Osteocyte (in vitro differentiated cells): ENCODE measurements at places on chromosomes 3 and 15. TPM values are rescaled to one million over a fixed set of nuclear protein-coding genes. Genes with fewer than 3 reads are reported as not detected.

- no peak for DNase-seq
Measured at GRCh38 chr3:71309342-71309741, 274.2 kb downstream of the FOXP1 start.

DNA sequence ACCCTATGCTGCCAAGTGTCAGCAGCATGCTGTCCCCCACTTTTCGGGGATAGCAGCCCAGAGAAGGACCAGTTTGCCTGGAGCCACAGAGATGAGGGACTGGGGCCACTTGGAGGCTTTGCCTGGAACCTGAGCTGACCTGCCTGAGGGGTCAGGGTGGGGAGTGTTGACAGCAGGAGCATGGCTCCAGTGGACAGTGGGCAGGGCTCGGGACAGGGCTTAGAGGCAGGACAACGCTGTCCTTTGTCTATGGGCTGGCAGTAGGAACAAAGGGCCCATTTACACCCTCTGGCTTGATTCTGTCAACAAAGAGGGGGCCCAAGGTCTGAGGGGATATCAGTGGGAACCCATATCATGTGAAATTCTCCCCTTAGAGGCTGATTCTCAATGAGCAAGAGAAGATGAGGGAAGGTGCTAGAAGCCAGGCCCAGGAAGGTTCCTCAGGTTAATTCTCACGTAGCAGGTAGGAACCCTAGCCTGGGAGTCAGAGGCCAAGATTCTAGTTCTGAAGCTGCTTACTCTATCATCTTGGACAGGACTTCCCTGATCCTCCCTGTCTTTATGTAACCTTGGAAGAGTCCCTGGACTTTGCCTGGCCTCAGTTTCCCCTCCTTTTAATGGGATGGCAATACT, 29.7 kb upstream of the HHATL start:
- no peak for DNase-seq

DNA sequence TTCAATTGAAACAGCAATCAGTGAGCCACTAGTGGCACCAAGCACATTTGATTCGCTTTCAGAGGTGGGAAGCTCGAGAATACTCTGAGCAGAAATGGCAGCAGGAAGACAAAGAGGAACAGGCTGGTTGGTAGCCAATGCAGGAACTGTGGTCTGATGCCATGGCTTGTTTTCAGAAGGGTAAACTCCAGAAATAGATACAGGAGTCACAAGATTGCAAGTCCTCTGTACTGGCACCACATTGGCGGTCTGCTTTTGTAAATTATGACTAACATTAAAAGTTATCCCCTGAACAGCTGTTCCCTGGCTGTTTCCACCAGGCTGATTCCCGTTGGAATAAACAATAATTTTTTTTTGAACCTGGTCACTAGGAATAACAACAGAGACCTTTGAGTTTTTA, 35.5 kb downstream of the USF3 start:
- no peak for DNase-seq

DNA sequence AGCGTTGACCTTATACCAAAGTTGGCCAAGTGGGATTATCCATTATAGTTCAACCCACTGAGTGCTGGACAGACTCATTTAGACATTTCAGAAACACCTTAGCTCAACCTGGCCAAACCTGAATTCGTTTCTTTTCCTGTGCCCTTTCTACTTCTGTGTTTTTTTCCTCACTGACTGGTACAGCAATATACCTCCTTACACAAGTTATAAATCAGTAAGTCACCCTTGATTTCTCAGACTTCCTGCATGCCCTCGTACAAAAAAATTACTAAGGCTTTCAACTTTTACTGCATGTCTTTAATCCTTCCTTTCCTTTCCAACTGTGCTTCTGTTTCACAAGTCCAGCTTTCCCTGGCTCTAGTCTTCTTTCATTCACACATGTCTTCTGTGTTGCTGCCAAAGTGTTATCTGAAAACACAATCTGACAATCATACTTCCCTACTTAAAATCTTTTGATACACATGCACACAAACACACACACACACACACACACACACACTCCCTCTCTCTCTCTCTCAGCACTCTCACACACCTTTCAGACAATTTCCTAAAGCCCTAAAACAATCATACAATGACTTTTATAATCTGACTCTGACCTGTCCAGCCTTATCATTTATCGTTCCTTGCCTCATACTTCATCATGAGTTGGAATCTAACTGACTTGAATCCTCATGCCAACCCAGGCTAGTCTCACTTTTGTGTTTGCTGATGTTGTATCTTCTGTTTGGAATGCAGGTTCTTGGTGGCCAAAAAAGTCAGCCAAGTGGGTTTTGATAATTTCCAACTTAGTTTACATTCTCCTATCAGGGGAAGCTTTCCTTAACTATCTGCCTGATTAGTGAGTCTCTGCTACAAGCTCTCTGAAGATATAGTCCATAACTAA, 436.4 kb downstream of the NAALADL2 start:
- no peak for DNase-seq

DNA sequence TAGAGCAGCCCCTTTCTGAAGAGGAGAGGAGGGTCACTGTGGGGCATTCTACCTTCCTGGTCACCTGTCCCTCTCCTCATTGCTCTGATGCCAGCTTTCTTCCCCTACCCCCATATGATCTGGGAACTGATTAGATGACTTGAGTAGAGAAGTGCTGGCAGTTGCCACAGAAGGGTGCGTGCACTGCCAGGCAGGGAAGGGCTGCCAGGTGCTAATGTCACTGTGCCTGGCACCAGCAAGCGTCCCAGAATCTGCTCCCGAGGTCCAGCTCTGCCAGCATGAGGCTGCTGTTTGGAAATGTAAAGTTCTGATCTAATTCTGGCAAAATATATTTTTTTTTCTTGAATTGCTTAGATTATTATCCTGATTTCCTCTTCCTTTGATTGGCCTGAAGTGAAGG, 52.8 kb downstream of the PPM1L start:
- DNase-seq: no peak

- DNase-seq: no peak
Measured at GRCh38 chr3:102189541-102189940, 245.3 kb upstream of the ZPLD1 start.

Gene SMCO1
- not detected in 2 replicates for total RNA-seq

DNA sequence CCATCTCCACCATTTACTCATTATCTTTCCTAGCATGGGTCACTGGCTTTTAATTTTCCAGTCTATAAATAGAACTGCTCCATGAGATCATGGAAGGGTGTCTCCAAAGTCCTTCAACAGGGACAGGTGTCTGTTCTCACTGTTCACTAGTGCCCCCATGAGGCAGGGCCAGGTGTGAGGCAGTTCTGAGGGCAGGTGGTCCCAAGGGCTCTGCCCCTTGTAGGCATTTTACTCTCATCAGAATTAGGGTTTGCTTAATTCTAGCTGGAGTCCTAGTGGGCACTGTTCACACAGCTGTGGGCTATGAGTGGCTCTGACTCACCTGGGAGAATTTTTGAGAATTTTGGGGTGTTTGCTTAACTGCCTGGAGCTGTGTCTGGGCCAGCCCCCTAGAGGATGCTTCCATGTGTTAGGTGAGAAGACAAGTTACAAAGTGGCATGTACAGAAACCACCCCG, 248.0 kb upstream of the LYSMD4 start:
- no peak for DNase-seq

DNA sequence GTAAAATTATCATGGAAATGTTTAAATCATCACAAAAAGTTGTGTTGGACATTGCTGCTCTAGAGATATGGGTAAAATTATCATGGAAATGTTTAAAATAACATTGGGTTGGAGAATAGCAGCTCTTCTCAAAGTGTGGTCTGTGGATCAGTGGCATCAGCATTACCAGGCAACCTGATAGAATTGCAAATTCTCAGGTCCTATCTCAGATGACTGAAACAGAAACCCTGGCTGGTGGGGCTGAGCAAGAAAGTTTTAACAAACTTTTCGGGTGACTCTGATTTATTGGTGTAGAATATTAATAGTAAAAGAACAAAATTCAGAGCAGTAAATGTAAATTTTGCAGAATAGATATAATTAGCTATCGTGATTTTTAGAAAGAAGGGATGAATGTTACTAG, 28.9 kb downstream of the NXPE3 start:
- no peak for DNase-seq

- DNase-seq: no peak
Measured at GRCh38 chr3:94251566-94251965, 188.7 kb downstream of the NSUN3 start.

Gene RPL4
- total RNA-seq: 2,560 and 2,646 TPM in 2 replicates

Gene HRG
- not detected in 2 replicates for total RNA-seq

DNA sequence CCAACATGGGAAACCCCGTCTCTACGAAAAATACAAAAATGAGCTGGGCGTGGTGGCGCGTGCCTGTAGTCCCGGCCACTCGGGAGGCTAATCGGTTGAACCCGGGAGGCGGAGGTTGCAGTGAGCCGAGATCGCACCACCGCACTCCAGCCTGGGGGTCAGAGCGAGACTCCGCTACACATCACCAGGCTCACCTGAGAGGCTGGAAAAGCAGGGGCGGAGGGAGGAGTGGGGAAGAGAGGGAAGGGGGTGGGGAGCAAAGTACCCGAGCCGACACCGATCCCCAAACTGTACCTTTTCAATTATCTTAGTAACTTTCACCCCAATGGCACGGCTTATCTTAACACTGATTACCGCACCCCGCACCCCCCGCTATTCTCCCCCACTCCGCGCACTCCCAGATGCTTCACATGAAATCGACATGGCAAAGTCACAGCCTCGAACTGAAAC, 46.4 kb upstream of the SYNM start:
- DNase-seq: no peak

GRCh38 chr3:174440741-174441587, 418.2 kb upstream of the NAALADL2 start:
- peak; percentile 96 for DNase-seq

Gene GLDN
- not detected in 2 replicates for total RNA-seq

- no peak for DNase-seq
Measured at GRCh38 chr15:93418566-93418965, 329.6 kb upstream of the RGMA start.

DNA sequence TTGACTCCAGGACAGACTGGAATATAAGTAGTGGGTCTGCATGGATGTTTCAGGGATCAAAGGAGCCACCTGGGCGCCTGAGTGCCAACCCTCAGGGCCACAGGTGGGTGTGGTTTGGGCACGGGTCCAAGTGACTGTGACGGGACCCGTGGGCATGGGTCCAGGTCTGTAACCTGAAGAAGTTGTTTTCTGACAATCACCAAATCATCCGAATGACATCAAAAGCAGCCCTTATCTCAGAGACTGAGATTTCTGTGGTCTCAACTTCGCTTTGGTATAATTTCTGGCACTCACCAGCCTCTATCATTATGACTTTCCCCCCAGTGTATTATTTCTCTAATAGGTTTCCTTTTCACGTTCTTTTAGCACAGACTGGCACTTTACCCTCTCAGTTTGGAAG, 24.4 kb downstream of the RLBP1 start:
- no peak for DNase-seq

Gene CPA3
- not detected in 2 replicates for total RNA-seq
